NCI-H1694 (cell line): ENCODE measurements at places on chromosomes 3 and 15.
A peak's percentile ranks its signal among the peaks of the same experiment; 100 is the strongest.

GRCh38 chr3:58176827-58177489 lies 33.8 kb downstream of the DNASE1L3 start:
- DNase-seq, result no peak

GRCh38 chr15:50066202-50066601 lies 52.8 kb downstream of the ATP8B4 start:
- DNase-seq, result no peak

GRCh38 chr15:69127306-69127705 lies 33.1 kb upstream of the GLCE start:
- DNase-seq, result no peak

DNA sequence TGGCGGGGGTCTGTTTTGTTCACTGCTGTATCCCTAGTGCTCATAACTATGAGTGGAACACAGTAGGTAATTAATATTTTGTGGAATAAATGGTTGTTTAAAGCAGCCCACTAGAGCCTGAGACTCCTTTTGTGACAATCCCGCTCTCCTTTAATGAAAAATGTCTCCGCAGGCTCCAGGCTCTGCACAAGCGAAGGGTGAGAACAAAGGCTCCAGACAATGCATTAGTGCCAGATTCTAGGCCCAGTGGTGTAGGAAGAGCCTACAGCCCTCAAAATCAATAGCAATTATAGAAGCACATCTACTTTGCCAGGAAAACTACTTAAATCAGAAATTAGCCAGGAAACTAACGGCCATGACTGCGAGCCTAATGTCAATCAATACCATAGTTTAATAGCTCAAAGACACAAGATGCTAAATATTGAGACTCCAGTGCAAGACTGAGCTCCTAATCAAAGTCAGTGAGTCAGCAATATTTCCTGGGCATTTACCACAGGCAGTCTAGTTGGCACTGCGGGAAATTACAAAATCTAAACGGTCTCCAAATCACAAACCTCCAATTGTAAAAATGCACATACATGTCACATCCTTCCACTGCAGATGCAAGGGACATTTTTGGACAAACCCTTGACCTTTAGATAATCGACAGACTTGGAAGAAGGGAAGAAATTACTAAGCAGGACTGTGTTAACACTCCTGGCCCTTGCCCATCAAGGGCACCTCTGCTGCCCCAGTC lies 2.3 kb downstream of the ANXA2 start:
- DNase-seq, result no peak

- DNase-seq, result peak; percentile 25
Observed at GRCh38 chr3:171566803-171567422, 106.7 kb upstream of the TNIK start.
